ENCODE measurements at places on chromosomes 16 and 17.
A peak's percentile ranks its signal among the peaks of the same experiment; 100 is the strongest.

DNA sequence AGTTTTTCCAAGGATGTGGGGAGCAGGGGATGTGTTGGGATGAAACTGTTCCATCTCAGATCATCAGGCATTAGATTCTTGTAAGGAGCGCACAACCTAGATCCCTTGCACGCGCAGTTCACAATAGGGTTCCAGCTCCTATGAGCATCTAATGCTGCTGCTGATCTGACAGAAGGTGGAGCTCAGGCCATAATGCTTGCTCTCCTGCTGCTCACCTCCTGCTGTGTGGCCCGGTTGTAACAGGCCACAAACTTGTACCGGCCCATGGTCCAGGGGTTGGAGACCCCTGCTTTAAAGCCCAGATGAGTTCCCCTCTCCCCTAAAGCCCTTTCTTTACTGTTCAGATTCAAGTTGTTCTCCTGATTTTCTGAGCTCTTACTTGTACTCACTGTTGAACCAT lies 44.8 kb downstream of the RNF135 start:
- DNase-seq, result no peak

- no peak for DNase-seq
These were observed 80.9 kb upstream of the TEKT1 start for GRCh38 chr17:6912110-6913051.

GRCh38 chr17:58081646-58082340 lies 1.4 kb upstream of the DYNLL2 start:
- DNase-seq, result no peak

- no peak for DNase-seq
These were observed 84.7 kb downstream of the PLCG2 start for GRCh38 chr16:81863630-81864352.

GRCh38 chr16:62648256-62648655 lies 612.0 kb upstream of the CDH8 start:
- DNase-seq, result no peak

- DNase-seq, result no peak
These were observed 1.2 kb downstream of the RABEP2 start for GRCh38 chr16:28923652-28924398.

DNA sequence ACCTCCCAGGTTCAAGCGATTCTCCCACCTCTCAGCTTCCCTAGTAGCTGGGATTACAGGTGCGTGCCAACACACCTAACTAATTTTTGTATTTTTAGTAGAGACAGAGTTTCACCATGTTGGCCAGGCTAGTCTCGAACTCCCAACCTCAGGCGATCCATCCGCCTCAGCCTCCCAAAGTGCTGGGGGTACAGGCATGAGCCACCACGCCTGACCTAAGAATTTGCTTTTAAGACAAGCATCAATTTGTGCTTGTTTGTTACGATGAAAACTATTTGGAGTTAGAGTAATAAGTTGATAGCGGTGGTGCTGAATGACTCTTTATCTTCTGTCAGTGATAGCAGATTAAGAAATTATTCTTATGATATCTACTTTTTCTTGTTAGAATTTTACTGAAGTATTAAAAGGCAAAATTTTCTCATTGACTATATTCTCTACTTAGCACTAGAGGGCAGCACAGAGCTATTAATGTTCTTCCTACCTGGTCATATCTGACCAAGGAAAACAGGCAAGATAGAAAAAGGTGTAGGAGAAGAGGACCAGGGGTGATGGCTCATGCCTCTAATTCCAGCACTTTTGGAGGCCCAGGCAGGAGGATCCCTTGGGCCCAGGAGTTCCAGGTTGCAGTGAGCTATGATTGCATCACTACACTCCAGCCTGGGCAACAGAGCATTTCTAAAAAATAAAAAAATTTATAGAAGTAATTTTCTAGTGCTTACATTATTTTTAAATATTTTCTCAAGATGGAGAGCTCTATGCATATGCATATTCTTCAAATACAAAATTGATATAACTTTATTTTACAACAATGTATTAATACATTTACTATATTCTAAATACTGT lies 24.5 kb downstream of the STXBP4 start:
- DNase-seq, result no peak

GRCh38 chr16:88977812-88978607 lies 1.0 kb upstream of the CBFA2T3 start:
- DNase-seq, result no peak

DNA sequence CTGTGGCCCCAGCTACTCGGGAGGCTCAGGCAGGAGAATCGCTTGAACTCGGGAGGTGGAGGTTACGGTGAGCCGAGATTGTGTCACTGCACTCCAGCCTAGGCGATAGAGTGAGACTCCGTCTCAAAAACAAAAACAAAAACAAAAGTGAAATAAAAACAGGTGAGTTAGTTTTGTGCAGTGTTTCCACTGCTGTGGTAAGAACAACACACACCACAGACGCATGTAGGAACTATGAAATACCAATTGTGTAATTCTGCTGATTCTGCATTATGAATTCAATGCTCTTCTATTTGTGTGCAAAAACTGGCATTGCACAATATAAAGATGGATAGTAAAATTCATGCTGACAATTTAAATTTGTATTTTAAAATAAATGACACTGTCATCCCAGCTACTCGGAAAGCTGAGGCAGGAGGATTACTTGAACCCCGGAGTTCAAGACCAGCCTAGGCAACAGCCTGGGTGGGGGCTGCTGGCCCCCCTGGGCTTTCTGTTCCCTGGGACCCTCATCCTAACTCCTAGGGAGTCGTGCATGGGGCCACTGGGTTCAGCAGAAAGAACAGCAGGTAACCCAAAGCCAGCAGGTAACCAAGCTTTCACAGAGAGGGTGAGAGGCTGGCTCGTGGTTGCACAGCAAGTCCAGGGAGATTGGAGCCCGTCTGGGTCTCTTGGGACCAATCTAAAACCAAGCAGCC lies 10.6 kb upstream of the RHBDF2 start:
- no peak for DNase-seq

GRCh38 chr16:66346221-66346620 lies 20.3 kb upstream of the CDH5 start:
- no peak for DNase-seq

DNA sequence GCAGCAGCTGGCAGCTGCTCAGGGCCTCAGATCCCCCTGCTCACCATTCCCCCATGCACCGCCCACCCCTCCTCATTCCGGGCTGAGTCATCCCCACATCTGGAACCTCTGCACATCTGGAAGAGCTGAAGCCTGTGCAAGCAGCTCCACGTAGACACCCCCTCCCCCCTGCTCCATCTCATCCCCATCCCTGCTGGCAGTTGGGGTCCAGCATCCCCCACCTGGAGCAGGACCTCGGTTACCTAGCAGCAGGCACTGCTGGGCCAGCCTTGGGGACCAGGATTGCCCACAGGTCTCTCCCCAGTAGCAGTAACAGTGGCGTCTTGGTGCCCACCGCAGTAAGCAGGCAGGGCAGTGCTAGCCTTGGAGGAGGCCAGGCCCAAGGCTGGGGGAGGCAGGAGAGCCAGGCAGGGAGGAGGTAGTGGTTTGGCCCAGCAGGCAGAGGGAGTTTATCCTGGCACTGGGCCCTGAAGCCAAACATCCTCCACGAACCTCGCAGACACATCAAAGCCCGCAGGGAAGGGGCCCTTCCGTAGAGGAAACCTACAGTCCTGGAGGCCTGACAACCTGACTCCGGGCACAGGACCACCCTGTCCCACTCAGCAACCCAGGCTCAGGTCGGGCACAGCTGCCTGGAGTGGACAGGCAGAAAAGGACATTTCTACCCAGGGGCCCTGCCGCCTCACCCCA lies 7.7 kb upstream of the TMEM92 start:
- no peak for DNase-seq

DNA sequence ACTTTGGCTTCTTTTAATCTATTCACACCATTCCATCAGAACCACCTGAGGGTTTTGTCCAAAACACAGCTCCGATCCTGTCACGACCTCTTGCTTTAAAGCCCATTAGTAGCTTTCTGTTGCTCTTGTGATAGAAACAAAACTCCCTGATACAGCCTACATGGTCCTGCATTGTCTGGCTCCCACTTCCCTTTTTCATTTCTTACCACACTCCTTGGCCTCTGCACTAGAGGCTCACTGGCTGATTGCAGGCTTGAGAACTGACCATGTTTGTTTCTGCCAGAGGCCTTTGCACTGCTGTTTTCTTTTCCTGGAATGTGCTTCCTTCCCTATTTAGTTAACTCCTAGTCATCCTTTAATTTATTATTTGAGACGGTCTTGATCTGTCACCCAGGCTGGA lies 23.7 kb downstream of the IST1 start:
- no peak for DNase-seq

- no peak for DNase-seq
These were observed 121.2 kb downstream of the ANKFN1 start for GRCh38 chr17:56274491-56274890.

GRCh38 chr17:50196826-50197225 lies 4.6 kb downstream of the COL1A1 start:
- DNase-seq, result no peak

GRCh38 chr17:31499771-31500554 lies 108.5 kb downstream of the RAB11FIP4 start:
- DNase-seq, result no peak

- no peak for DNase-seq
These were observed 26.6 kb downstream of the IQCK start for GRCh38 chr16:19744670-19745069.

DNA sequence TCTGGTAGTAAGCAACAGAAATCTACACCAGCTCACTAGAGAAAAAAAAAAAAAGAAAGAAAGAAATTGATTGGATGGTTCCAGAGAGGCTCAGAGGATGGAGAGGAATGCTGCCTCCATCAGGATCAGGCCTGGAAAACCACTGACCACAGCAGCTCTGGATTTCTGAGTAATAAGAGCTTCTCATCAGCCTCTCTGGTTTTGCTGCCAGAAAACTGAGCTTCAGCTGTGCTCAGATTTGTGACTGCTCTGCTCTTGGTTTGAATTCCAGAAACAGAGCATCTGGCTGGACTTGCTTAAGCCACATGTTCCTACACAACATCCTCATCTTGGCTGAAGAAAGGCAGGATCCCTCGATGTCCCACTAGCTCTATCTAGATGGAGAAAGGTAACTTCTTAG lies 25.9 kb downstream of the IRX6 start:
- no peak for DNase-seq

- peak; percentile 52 for DNase-seq
These were observed 7.8 kb upstream of the IRF8 start for GRCh38 chr16:85891033-85891775.

DNA sequence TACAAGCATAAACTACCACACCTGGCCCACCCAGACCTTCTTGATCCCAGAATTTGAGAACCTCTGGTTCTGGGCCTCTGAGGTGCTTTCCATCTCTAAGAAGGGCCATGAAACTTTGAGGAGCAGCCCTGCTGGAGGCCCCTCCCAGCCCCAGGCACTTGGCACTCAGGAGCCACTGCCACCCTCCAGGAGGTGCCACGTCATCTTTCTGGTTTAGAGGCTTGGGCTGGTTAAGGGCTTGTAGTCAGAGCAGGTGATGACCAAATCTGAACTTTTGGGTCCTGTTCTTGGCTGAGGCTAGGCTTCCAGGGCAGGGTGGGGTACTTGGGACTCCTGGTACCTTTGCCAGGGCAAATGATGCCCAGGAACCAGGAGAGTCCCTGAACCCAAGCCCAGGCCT lies 13.8 kb upstream of the DLX4 start:
- no peak for DNase-seq

GRCh38 chr17:2347805-2348685 lies 10.7 kb downstream of the SGSM2 start:
- DNase-seq, result peak; percentile 36

GRCh38 chr16:2985893-2986355 lies 5.7 kb upstream of the PKMYT1 start:
- DNase-seq, result no peak

GRCh38 chr16:88747588-88748301 lies 37.3 kb downstream of the PIEZO1 start:
- no peak for DNase-seq

DNA sequence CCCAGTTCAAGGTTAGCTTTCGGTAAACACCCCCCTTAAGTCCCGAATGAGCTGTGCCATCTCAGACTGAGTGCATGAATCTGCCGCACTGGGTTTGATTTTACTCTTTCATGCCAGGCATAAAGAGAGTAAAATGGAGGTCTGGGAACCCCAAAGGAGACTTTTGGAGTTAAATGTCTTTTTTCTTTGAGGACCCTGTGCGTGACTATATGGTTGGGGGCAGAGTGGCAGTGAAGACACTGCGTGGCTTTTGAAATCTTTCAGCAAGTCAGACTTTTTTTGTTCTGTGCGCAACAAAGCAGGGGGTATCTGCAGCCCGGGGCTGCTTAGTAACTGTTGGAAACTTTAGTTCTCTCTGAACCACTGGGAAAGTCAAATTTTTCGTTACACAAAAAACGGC lies 392.9 kb upstream of the SALL1 start:
- DNase-seq, result no peak

GRCh38 chr17:46154151-46154816 lies 38.9 kb downstream of the KANSL1 start:
- DNase-seq, result no peak

GRCh38 chr16:78405833-78406232 lies 306.4 kb downstream of the WWOX start:
- no peak for DNase-seq

DNA sequence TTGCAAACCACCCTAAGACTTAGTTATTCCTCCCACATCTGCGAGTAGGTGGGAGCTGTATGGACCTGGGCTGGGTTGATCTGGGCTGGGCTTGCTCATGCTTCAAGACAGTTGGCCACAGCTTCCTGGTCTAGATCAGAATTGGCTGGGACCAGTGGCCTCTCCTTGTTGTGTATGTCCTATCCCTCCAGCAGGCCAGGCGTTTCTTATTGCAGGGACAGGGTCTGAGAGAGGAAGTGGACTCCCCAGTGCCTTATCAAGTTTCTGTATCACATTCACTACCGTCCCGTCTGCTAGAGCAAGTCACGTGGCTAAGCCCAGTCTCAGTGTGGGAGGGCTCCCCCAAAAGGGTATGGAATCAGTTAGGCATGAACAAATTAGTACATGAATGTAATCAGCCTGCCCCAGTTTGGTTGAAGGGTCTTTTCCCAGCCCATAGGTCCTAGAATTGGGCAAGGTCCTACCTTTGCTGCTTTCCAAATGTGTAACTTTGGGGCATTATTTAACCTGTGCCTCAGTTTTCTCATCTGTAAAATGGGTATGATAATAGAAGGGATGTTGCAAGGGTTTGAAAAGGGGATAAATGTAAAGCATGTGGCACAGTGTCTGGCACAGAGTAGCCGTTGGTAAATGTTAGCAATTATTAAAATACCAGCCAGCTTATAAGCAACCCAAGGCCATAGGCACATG lies 36.0 kb downstream of the NKD1 start:
- no peak for DNase-seq
